ENCODE measurements at places on chromosomes 16 and 17. TPM values are rescaled to one million over a fixed set of nuclear protein-coding genes. Genes with fewer than 3 reads are reported as not detected.
A peak's percentile ranks its signal among the peaks of the same experiment; 100 is the strongest.

GRCh38 chr16:4313563-4314531 is 2.0 kb upstream of the GLIS2 start:
- H3K27ac ChIP-seq = no peak overlapping the region
- no peak overlapping the region for H3K4me3 ChIP-seq
- DNase-seq = no peak
- H3K4me1 ChIP-seq = peaks cover 12% of the 10 kb centered on the region

DNA sequence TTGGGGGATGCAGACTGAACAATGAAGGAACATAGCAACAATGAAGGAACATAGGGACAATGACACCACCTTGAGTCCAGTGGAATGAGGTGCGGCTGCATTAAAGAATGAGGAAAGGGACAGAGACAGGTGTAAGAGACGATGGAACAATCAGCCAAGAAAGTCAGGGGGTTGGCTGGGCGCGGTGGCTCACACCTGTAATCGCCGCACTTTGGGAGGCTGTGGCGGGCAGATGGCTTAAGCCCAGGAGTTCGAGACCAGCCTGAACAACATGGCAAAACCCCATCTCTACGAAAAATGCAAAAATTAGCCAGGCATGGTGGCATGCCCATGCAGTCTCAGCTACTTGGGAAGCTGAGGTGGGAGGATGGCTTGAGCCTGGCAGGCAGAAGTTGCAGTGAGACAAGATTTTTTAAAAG is 13.6 kb upstream of the CBFB start:
- peaks cover 16% of the 10 kb centered on the region for H3K4me1 ChIP-seq
- no peak overlapping the region for H3K4me3 ChIP-seq
- no peaks in the 10 kb centered on the region for H3K27me3 ChIP-seq
- no peak overlapping the region for H3K27ac ChIP-seq
- H3K36me3 ChIP-seq = no peaks in the 10 kb centered on the region
- DNase-seq = no peak

- DNase-seq = no peak
- peaks cover 3% of the 10 kb centered on the region for H3K4me1 ChIP-seq
- H3K4me3 ChIP-seq = no peak overlapping the region
- no peaks in the 10 kb centered on the region for H3K36me3 ChIP-seq
- H3K27ac ChIP-seq = no peak overlapping the region
Measured at GRCh38 chr16:56715126-56715525, 14.8 kb upstream of the NUP93 start.

DNA sequence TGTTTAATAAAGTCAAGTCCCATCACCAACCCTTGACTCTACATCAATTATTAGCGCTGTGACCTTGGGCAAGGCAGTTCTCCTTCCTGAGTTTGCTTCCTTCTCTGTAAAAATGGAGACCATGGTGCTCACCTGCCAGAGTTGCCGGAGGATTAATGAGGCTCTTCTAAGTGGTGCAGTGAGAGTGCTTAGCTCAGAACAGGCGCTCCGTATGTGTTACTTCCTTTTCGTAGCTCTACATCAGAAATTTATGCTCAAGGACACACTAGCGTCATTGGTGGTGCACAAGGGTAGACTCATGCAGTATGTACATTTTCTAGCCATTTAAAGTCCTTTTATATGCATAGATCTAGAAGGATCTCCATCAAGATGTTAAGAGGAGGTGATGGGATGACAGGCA is 17.4 kb upstream of the CMIP start:
- no peaks in the 10 kb centered on the region for H3K36me3 ChIP-seq
- no peak for DNase-seq
- H3K27me3 ChIP-seq = no peaks in the 10 kb centered on the region
- no peak overlapping the region for H3K27ac ChIP-seq
- peaks cover 7% of the 10 kb centered on the region for H3K4me1 ChIP-seq

DNA sequence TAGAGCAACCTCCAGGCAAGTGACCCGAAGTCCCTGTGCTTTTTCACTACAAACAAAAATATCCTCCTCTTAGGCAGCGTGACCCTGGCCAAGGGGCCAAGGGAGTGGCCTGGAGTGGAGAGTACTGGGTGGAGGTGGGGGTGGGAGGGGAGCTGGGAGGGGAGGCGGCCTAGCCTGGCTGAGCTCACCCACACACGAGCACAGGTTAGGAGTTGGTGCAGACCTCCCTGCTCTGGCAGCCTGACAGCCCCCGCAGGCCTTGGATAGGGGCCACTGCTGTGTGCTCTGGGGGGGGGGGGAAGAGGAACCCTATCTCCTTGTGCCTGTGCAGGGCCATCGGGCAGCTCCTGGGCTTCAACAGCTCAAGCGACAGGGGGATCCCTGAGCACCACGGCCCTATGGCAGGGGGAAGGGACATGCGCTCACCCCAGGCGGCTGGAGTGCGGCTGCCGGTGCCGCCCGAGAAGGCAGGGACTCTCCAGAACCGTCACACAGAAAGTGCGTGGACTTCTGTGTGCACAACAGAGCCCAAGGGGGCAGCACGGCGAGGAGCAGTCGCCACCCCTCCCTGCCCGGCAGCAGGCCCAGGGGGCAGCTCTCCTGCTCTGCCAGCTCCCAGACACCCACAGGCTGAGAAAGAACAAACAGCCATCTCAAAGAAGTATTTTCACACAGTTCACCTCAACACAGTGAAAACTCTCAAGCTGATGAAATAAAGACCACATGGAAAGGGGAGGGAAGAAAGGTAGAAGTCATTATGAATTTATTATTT is 13.3 kb downstream of the SLC16A3 start:
- peaks cover 45% of the 10 kb centered on the region for H3K36me3 ChIP-seq
- DNase-seq = no peak
- H3K4me3 ChIP-seq = no peak overlapping the region
- H3K4me1 ChIP-seq = peaks cover 38% of the 10 kb centered on the region
- peak overlapping the region; percentile 70 for H3K27ac ChIP-seq
- H3K27me3 ChIP-seq = no peaks in the 10 kb centered on the region

DNA sequence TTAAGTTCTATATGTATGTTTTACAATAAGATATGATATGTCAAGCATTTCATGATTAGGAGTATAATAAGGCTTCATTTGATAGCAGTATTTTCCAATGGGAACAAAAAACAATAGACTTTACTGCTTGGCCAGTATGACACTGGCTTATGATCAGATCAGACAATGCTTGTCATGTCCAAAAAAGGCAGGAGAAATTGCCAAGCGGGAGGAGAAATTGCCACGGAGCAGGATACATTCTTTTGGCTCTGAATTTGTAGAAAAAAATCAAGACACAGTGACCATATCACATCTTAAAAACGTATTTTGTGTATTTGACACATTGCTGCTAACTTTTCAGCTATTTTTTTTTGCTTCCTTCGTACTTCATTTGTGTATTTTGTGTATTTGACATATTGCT is 404.1 kb downstream of the CNTNAP4 start:
- no peak overlapping the region for H3K27ac ChIP-seq
- no peaks in the 10 kb centered on the region for H3K4me1 ChIP-seq
- H3K27me3 ChIP-seq = no peaks in the 10 kb centered on the region
- DNase-seq = no peak
- no peaks in the 10 kb centered on the region for H3K36me3 ChIP-seq

The CDT1 gene
- 97.6 TPM for total RNA-seq

The PRAC2 gene
- total RNA-seq = not detected

The SCARF1 gene
- total RNA-seq = 0.71 TPM

The CACNG3 gene
- not detected for total RNA-seq

The LRRC37A gene
- 2.4 TPM for total RNA-seq

The MEAK7 gene
- total RNA-seq = 7.7 TPM

The HOXB8 gene
- total RNA-seq = not detected

The SNAI3 gene
- total RNA-seq = 2.8 TPM

The AARSD1 gene
- total RNA-seq = 102 TPM

The GJC1 gene
- 10.2 TPM for total RNA-seq

All from CD8-positive, alpha-beta memory T cell (primary cell).